Suppressor macrophage (primary cell): ENCODE measurements at places on chromosomes 5 and 9.

GRCh38 chr5:50415912-50416311, 25.2 kb downstream of the EMB start:
- DNase-seq: peak; percentile 7

DNA sequence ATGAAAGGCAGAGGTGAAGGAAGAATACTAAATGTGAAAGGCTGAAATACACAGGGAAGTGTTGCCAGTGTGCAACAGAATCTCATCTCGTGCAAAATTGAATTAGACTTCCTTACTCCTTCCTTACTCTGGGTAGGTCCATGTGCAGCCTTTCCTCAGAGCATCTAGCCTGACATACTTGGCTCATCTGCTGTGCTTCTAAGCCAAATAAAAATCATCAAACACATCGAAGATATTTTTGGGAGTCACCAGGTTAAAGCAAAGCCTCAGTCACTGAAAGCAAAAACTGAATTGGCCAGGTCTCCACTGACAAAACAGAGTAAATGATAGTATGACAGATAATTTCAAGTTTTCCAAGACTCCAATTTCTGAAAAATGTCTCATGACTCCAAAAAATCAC, 19.3 kb downstream of the STARD4 start:
- no peak for DNase-seq

DNA sequence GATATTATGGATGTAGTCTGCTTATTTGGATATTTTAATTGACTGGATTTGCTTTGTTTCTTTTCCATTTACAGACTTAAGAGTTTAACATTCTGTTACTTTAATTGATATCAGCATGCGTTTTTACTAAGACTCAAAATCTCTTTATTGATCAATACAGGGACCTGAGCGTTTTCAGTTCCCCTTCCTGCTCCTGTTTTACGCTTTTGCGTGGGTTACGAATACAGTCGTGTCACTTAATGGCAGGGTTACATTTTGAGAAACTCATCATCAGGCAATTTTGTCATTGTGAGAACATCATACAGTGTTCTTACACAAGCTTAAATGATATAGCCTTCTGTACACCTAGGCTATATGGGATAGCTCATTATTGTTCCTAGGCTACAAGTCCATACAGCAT, 65.2 kb downstream of the PBX3 start:
- no peak for DNase-seq

- DNase-seq: peak; percentile 90
These were observed 303.0 kb upstream of the PDE4D start for GRCh38 chr5:60196385-60197113.

- DNase-seq: peak; percentile 35
These were observed 238.2 kb downstream of the NR3C1 start for GRCh38 chr5:143165049-143165880.

- DNase-seq: no peak
These were observed 12.0 kb upstream of the THG1L start for GRCh38 chr5:157719245-157719644.

- DNase-seq: peak; percentile 49
These were observed 54.1 kb downstream of the ARHGEF37 start for GRCh38 chr5:149635394-149635793.

GRCh38 chr5:154753792-154754191, 1.4 kb upstream of the LARP1 start:
- DNase-seq: no peak

GRCh38 chr5:142998316-142999020, 228.3 kb downstream of the ARHGAP26 start:
- DNase-seq: no peak
